ENCODE measurements at places on chromosomes 11 and 22.

GRCh38 chr22:26259510-26259909, 90.2 kb downstream of the SEZ6L start:
- DNase-seq, result no peak

- no peak for DNase-seq
Measured at GRCh38 chr22:17430412-17430811, 61.2 kb downstream of the CECR2 start.

GRCh38 chr11:120917559-120918239, 106.2 kb upstream of the TBCEL start:
- DNase-seq, result no peak

DNA sequence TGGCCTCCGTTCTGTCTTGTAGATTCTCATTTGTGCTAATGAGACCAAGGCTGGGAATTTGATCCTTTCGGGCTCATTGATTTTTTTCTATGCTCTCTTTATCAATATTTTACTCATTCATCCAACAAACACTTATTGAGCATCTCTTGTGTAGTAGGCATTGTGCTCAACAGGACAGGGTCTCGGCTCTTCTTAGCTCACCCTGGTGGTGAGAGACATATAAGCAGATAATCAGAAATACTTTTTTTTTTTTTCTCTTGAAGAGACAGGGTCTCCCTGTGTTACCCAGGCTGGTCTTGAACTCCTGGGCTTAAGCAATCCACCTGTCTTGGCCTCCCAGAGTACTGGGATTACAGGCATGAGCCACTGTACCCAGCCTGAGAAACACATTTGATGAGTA, 48.0 kb upstream of the SLC5A1 start:
- DNase-seq, result no peak

- DNase-seq, result no peak
Measured at GRCh38 chr11:129734654-129735053, 81.0 kb upstream of the TMEM45B start.

DNA sequence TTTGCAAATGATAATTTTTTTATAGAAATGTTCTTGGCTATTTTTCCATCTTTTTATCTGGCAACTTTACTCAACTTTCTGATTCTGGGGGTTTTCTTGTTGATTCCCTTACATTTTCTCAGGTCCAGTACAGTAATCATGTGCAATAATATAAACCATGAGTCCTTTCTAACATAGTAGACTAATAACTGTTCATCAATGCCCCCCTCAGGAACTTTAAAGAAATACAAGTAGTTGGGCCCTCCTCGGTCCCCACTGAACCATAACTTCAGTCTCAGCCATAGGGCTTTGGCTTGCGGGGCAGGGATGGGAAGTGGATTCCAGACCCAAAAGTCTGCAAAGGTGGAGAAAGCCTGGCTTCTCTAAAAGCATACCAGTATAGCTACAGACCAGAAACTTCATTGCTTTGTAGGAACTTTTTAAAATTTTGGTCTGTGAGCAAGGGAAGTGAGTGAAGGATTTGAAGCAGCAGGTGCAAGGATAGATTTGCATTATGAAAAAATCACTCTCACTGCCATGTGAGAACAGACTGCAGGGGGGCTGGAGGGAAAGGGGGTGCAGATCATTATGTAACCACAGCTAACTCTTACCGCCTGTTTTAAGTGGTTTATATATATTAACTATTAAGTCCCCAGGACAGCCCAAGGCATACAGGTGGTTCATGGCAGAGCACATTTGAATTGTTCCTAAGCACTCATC, 10.4 kb upstream of the TUB start:
- no peak for DNase-seq

- no peak for DNase-seq
Measured at GRCh38 chr11:120096369-120097191, 41.3 kb downstream of the TRIM29 start.

- no peak for DNase-seq
Measured at GRCh38 chr11:16737818-16738192, 642 bp upstream of the C11orf58 start.

GRCh38 chr22:23896523-23897186, 2.5 kb downstream of the MIF start:
- DNase-seq, result no peak

- no peak for DNase-seq
Measured at GRCh38 chr11:15371533-15371932, 256.8 kb downstream of the INSC start.

- no peak for DNase-seq
Measured at GRCh38 chr22:44482776-44483175, 15.3 kb downstream of the RTL6 start.

DNA sequence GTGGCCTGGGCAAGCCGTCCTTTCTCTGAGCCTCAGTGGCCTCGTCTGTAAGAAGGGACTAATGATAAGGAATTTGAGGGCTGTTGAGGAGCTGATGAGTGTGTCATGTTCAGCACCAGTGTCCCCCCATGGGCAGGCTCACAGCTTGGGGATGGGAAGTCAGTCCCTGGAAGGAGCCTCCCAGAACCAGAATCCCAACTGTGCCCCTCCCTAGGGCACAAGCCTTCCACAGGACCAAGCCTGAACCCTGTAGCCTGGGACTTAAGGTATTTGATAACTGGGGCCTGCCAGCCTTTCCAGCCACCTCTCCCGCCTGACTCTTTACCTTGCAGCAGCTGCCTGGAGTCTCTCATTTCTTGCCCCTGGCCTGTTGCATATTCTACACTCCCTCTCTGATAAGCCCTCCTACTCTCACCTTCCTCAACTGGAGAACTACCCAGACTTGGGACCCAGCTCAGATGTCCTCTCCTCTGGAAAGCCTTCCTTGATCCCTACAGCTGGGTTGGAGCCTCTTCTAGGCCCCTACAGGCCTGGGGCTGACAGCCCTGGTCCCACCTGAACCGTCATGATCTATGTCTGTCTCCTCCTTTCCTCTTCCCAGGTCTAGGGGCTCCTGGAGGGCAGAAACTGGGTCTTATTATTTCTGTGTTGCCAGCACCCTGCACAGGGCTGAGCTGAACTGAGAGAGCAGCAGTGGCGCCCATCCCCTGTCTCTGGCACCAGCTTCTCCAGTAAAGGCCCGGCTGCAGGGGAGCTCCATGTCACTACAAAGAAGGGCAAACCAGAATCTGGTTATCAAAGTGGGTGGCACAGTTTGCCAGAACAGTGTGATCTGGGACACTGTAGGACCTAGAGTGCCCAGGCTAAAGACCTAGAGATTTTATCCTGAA, 1.6 kb downstream of the P2RY2 start:
- no peak for DNase-seq

- DNase-seq, result no peak
Measured at GRCh38 chr11:57552479-57552878, 15.0 kb downstream of the UBE2L6 start.

DNA sequence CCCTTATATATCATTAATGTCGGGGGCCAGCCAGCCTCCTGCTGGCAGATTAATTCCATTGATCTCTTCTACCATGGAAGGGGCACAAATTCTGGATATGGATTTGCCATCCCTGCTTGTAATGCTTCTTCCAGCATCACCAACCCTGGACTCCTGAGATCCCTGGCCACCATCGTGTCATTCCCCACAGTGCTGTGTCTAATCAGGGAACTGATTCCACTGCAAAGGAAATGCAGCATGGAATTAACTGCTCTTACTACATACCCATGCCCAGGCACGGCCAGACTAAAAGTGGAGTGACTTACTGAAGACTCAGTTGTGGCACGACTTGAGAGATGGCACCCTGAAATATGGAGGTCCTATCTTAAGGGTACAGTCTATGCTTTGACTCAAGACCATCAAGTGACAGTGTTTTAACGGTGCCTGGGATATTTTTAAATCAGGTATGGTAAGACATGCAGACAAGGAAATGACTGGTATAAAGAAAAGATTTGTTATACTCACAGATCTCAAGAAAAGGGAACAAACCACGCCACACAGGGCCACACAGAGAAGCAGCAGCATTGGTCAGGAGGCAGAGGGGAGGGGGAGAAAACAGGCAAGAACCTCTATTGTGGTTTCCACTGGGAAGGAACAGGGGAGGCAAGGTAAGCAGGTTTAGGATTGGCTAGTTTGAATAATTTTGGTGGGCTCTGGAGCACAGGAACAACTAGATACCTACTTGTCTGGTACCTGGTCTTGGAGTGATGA, 65.1 kb downstream of the IGLL5 start:
- no peak for DNase-seq

DNA sequence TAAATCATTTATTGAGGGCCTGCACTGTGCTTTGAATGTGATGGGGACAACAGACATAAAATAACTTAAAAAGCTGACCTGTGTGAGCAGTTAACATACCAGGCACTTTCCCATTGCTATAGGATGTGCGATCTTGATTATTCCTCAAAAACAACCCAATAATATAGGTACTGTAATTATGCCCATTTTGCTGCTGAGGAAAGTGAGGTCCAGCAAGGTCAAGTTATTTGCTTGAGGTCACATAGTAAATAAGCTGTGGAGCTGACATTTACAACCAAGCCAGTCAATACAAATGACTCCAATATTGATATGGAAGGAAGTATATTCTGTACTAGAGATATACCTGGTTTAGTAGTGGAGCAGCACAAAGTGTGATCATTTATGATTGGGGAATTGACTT, 96.2 kb downstream of the TEAD1 start:
- DNase-seq, result no peak

- DNase-seq, result no peak
Measured at GRCh38 chr11:91641153-91641552, 583.5 kb upstream of the FAT3 start.

DNA sequence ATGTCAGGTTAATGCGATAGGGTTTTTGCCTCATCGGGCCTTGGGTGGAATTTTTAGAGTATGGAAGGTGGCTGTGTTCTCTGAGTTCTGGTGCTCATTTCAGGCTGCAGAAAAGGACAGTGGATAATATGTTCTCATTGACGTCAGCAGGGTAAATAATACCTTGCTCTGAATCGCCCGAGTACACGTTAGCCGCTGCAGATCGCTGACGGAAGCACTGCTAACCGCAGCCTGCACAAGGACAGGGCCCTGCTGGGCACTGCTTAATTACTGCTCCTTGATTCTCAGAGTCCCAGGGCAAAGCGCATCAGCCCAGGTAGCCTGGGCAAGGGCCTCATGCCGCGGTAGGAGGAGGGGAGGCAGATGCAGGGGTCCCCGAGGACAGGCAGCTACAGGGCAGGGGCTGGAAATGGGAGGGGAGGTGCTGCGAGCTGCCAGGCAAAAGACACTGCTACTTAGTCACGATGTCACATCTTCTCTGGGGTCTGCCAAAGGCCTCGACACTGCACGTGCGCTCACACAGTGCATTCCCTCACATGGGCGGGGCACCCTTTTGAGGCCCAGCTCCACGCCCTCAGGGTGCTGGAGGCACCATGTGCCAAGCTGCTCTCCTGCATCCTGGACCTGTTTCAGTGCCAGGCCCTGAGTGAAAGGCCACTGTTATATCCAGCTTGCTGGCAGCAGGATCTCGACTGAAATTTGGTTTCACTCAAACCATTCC, 35.2 kb downstream of the PPP2R1B start:
- no peak for DNase-seq

- no peak for DNase-seq
Measured at GRCh38 chr22:21009638-21010425, 5.1 kb upstream of the P2RX6 start.

DNA sequence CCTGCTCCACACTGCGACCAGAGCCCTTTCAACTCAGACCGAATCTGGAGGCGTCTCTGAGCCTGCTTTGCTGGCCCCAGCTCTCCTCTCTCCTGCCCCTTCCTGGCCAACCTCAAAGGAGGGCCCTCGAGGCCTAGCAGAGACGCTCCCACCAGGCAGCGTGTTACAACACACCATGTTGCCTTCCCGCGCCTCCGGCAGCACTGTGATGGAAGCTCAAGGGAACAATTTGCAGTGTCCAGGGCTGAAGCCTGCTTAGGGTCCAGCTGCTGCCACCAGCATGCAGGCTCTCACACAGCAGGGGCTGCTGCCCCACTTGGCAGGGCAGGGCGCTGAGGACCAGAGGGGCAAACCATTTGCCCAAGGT, 18.4 kb downstream of the LINC01488 start:
- peak; percentile 57 for DNase-seq

DNA sequence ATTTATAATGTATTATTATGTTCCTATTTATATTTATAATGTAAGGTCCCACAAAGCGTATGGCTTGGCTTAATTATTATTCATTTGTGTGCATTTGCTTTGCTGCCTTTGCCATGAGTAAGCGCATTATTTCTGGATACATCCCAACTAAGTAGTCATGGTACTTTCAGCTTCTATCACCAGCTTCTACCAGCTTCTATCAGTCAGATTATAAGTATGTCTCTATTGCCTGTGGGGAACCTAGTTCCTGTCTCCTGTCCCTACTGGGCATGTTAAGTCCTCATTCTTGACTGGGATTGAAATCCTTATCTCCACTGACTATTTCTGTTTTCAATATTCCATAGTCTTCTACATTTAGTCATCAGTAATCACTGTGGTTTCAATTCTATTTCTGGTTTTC, 33.5 kb upstream of the OR10W1 start:
- no peak for DNase-seq

DNA sequence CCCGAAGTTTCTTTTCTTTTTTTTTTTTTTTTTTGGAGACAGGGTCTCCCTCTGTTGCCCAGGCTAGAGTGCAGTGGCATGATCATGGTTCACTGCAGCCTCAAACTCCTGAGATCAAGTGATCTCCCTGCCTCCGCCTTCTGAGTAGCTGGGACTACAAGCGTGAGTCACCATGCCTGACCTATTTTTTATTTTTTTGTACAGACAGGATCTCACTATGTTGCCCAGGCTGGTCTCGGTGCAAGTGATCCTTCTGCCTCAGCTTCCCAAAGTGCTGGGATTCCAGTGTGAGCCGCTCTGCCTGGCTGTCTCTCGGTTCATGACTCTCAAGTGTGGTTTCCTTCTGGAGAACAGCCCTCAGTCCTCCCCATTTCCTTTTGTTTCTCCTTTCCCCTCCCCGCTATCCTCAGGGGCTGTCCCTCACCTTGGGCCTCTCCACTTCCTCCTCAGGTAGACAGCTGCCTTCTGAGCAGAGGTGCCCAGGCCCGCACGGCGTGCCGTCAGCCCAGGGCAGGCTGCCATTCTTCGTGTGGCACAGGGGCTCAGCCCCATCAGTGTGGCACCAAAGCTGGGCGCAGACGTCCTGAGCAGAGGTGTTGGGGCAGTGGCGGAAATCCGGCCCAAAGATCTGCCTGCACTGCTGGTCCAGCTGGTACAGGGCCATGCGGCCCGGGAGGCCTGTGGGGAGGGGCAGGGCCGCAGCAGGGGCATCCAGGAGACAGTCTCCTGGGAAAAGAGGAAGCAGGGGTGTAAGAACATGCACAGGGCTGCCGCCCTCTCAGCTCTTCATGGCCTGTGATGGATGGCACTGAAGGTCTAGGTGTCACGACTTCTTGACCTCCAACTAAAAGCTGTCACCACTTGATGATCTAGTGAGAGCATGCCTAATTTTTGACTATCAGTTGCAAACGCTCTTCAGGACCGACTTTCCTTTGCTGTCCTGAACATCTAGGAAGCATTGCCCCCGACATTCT, 14.0 kb downstream of the ADAMTS8 start:
- no peak for DNase-seq
